ENCODE measurements at places on chromosomes 3 and 15. TPM values are rescaled to one million over a fixed set of nuclear protein-coding genes. Genes with fewer than 3 reads are reported as not detected.

GRCh38 chr3:170555329-170555728 lies 30.5 kb downstream of the SLC7A14 start:
- no peak for DNase-seq

GRCh38 chr15:58549013-58549784 lies 117.4 kb downstream of the LIPC start:
- DNase-seq, result peak; percentile 49

SLC9C1 gene
- total RNA-seq, result not detected

- no peak for DNase-seq
Measured at GRCh38 chr3:135034291-135034768, 239.3 kb downstream of the EPHB1 start.

DNA sequence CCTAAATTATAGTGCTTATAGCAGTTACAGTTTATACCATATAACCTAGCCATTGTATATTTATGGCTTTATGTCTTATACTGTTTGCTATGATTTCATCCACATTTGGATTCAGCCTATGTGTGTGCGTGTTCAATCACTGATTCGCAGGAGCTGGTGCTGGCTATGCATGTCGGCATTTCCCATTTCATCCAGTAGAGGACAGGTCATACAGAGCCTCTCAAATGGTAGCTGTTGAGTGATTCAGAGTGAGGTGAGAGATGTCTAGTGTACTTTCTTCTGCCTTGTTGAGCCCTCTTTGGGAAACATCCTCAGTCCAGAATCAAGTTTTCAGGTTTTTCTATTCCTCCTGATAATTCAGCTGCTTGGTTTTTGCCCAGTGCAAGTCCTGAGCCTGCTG lies 76.1 kb downstream of the FRMD4B start:
- DNase-seq, result peak; percentile 39

- DNase-seq, result no peak
Measured at GRCh38 chr3:58074997-58075396, 66.8 kb downstream of the FLNB start.

DNA sequence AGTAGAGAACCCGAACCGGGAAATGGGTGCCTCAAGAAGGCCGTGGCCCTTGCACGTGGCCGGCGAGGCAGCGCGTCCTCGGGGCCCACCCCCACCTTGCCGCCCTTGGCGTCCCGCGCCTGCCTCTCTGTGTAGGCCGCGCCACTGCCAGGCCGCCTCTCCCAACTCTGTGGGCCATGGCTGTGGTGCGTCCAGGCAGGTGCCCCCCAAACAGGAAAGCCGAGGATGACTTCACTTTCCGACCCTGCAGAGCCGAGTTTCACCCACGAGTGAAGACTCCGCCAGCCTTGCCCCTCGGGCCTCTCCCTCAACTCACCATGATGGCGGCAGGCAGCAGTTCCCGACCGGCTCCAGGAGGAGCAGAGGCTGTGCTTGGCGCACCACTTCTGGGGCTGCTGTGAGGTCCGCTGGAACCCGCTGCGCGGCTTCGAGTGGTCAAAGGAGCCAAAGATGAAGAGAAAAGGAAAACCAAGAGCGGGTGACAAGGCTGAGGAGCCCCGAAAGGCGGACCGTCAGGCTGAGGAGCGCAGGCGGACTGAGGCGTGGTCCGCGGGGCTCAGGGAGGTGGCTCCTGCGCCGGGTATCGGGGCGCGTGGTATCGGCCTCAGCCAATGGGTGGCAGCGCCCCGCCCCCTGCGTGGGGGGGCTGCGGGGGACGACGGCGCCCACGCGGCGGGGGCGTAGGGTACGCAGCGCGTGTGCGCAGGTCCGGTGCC lies at the start of gene DAZL:
Gene DAZL (minus strand): TSS at position 537 of the 716 bp plus-strand sequence. CDS start 218 bp downstream, at position 319.
- DNase-seq, result no peak

- DNase-seq, result peak; percentile 18
Measured at GRCh38 chr3:148269816-148270215, 427.9 kb upstream of the AGTR1 start.

Measured in M059J (cell line).